Esophagus squamous epithelium (tissue), 5 donors: ENCODE measurements at places on chromosomes 13 and 19.

- no peak for DNase-seq
These were observed 303.1 kb downstream of the PCDH9 start for GRCh38 chr13:66926851-66927524.

DNA sequence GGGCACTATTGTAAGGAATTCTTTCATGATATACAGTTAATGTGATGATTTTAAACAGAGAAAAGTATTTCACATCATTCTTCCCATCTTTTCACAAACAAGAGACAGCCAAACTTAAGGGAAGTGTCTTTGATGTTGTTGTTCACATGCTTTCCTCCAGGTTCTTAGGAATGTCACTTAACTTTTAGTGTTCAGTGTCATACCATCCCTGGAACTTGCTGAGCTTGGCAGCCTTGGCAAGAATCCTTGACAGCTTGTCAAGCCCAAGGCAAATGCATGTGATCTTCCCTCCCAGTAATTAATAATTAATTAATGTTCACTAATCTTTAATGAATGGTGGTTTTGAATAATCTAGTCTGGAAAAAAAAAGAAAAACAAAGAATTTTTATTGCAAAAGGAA lies 727.9 kb upstream of the PRR20A start:
- no peak for DNase-seq

- no peak for DNase-seq
These were observed 357 bp upstream of the COG6 start for GRCh38 chr13:39655041-39655568.

DNA sequence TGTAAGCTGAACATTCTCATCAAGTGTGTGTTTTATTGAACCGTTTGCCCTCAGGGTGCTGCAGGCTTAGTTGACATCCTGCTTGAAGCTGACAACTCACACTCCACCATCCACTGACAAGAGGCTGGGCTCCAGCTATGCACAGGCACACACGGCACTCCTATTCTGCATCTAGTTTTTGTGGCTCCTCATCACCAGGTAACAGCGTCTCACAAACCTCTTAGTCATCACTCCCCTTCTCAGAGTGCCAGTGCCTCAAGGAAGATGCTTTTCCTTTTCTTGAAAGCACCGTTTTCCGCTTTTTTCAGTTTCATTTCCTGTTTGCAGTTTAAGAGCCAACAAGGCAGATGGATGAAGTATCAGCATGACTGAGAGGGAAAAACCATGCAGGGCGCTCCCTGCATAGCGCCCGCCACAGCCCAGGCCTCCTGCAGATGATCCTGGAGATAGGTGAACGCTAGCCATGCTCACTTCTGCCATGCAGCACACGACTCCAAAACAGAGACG lies 491.2 kb downstream of the COG6 start:
- DNase-seq = no peak

- DNase-seq = no peak
These were observed 403 bp upstream of the ADAMTS10 start for GRCh38 chr19:8610936-8611300.
